ENCODE measurements at places on chromosomes 3 and 15.

DNA sequence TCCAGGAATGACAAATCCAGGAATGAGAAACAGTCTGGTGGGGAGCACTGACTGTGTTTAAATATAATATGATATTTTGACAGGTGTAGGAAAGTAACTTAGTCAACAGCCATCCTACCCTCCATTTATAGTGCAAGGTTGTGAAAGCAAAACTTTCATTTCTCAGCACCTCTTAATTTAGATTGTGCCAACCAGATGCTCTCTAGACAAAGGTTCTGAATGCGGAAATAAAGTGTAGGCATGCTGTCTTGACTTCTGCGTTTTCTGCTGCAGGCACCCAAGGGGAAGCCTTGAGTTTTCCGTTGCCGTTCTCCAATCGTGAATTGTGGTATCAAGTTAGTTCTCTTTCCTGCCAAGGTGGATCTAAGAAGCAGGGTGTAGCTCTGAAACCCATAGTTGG, 261.9 kb upstream of the SUCLG2 start:
- DNase-seq = no peak

GRCh38 chr3:45341876-45342275, 46.5 kb upstream of the LARS2 start:
- DNase-seq = no peak

GRCh38 chr3:186880406-186880805, 37.9 kb downstream of the ADIPOQ start:
- DNase-seq = no peak

GRCh38 chr15:80550908-80551260, 144.2 kb upstream of the ABHD17C start:
- DNase-seq = no peak

- DNase-seq = no peak
Measured at GRCh38 chr3:139284221-139284620, 59.6 kb upstream of the MRPS22 start.

GRCh38 chr3:182608832-182609231, 184.5 kb upstream of the ATP11B start:
- DNase-seq = no peak

- no peak for DNase-seq
Measured at GRCh38 chr3:15331072-15331605, 1.2 kb downstream of the SH3BP5 start.
